Fibroblast of skin of scalp (primary cell): ENCODE measurements at places on chromosomes 7 and 10.

GRCh38 chr7:122885583-122886356, 490 bp downstream of the CADPS2 start:
- DNase-seq = peak; percentile 25

DNA sequence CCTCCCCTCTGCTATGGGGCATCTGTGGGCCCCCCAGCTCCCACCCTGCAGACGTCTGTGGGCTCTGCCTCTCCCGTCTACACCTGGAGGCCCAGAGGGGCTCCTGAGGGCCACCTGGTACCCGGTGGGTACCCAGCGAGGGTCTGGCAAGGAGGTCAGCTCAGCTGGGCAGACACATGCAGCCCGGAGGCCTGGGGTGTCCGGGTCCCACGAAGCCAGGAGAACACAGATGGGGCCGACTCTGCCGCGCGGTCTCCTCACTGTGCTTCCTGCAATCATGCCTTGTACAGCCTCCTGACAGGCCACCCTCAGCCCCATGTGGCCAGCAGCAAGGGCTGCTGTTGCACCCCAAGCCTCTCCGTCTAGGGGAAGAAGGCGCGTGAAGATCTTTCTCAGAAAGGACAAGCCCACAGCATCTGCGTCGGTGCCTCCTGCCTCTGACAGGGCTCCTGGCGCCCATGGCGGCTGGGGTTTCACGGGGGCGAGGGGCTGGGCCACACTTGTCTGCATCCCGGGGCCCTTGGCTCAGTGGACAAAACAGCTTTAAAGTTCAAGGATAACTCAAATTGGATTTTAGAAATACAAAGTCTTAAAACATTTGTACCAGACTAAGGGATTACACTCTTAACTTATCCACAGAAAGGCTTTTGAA, 391.3 kb downstream of the DNAJB6 start:
- no peak for DNase-seq

GRCh38 chr10:132396494-132397035, 435 bp upstream of the PWWP2B start:
- peak; percentile 67 for DNase-seq

- no peak for DNase-seq
These were observed 694.5 kb upstream of the PCDH15 start for GRCh38 chr10:55495555-55495954.
